ENCODE measurements at places on chromosomes 2 and 18.

DNA sequence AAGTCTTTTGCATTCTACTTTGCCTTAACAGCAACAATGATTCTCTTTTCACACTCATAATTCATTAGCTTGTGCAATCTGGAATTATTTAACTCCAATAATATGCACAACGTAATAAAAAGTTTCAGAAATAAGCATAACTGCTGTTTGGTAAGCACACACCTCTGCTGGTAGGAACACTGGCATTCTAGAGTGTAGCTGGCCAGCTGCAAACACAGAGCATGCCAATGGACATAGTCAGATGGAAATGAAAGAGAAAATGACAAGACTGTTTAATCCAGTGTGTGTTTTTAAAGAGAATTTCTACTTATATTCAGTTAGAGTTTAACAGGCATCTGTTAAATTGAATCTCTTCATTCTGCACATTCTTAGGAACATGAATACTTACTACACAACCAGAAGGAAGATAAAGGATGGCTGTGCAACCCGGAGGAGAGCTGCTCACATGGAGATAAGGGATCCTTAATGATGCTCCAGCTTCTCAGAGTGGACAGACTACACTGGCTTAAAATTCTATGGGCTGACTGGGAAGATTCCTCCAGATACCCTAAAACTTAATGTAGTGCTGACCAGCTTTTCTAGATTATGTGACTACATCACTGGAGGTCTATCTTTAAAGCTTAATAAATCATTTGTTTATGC is 94.6 kb upstream of the CHAC2 start:
- peak; percentile 9 for DNase-seq

- no peak for DNase-seq
Observed at GRCh38 chr2:143231254-143231645, 102.0 kb downstream of the ARHGAP15 start.

- no peak for DNase-seq
Observed at GRCh38 chr2:23083966-23084365, 301.0 kb upstream of the KLHL29 start.

GRCh38 chr2:127654838-127655175 is 8.9 kb downstream of the GPR17 start:
- DNase-seq: no peak

GRCh38 chr2:43100883-43101662 is 125.3 kb downstream of the ZFP36L2 start:
- DNase-seq: no peak

GRCh38 chr2:201007584-201007998 is 44.1 kb upstream of the ORC2 start:
- no peak for DNase-seq

GRCh38 chr18:58753976-58754375 is 82.7 kb downstream of the MALT1 start:
- no peak for DNase-seq

- DNase-seq: no peak
Observed at GRCh38 chr2:31388736-31389135, 25.8 kb downstream of the XDH start.

- DNase-seq: no peak
Observed at GRCh38 chr18:58046794-58047555, 2.9 kb downstream of the NEDD4L start.

- no peak for DNase-seq
Observed at GRCh38 chr18:69958422-69958821, 10.7 kb upstream of the CD226 start.

DNA sequence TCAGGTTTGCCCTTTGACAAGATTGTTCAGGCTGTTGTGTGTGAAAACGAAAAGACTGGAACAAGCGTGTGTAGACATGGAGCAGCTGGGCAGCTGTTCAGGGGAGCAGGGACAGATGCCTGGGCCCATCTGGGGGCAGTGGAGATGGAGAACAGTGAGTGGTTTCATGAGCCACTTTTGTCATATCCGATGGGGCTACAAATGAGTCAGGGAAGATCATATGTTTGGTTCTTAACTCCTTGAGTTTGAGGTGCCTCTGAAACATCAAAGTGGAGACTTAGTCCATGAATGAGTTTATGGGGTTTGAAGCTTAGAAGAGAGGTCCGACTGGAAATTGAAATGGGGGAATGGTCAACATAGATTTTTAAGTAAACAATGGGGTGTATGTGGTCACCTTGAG is 9.3 kb upstream of the PLB1 start:
- no peak for DNase-seq

DNA sequence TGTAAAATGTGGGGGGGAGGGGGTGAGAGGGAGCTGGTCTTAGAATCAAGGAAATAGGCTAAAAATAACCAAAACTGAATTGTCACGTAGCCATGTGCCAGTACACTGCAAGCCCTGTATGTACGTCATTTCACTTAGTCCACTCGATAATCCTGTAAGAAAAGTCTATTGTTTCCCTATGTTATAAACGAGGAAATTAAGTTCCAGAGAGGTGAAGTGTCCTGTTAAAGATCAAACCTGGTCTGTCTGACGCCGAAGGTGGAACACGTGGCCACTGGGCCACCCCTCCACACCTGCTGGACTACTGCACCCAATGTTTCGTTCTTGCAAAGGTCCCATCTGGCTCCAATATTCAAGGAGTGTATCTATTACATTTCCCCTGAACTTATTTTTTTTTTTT is 29.6 kb downstream of the TFCP2L1 start:
- no peak for DNase-seq

DNA sequence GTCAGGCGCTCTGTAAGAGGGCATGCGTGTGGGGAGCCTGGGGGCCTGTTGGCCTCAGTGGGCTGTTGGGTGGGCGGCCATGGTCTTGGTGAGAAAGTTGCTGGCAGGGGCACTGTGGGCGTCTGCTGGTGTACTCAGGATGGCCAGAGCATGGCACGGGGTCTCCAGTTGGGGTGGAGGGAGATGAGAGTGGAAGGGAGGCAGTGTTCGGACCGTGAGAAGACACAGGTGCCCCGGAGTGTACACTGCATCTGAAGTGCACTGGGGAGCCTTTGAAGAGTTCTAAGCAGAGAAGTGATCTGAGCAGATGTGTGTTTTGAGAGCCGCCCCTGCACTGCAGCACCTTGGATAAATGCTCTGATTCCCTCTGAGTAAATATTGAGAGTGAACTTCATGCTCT is 150.8 kb downstream of the LDLRAD4 start:
- no peak for DNase-seq

DNA sequence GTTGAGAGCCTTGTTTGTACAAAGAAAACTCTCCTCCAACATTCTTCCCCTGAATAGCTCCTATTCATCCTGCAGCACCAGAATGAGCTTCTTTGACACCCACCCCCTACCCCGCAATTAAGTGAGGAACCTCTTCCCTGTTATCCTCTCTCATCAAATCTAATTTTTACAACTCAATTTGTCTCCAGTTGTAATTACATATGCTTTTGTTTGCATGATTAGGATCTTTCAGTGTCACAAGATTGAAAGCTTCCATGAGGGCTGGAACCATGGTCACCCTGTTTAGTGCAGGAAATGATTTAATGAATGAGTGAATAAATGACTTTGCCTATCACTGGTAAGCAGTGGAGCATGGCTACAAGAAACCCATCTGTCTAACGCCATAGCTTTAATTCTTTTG is 334.6 kb upstream of the KLHL29 start:
- DNase-seq: no peak

DNA sequence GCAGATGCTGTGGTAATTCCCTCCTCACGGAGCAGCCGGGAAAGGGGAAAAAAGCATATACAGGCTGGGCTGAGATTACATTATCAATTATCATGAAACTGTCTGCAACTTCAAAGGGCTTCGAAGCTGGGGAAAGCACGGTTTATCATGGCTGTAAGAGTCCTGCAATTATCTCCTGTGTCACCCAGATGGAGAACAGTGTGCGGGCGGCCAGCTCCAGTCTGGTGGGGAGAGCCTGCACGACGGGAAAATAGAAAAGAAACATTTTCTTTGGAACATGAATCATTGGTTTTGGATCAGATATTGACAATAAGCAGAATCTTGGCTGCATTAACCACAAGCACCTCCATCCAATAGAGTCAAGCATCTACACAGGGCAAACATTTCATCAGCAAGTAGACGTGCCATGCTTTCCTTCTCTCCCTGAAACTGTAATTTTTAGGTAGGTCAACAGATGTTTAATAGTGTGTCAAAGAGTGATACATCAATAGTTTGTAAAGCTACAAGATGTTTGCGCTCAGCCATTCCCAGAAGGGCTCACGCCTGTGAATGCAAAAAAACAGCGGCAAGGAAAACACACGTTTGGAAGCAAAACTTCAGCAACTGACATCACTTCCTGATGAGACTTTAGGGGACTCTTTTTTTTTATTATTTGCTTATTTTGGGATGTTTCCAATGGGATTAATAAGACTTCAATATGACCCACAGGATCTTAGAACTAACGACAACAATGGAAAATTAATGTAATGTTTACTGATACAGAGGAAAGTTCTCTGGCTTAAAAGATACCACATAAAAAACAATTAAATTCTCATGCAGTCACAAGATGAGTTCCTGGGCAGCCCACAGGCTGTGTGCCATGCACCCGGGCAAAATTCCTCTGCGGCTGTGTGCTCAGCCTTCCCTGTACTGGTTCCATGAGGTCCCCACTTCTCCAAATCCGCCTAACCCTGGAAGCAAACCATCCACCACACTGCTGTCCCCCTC is 111.0 kb upstream of the SALL3 start:
- DNase-seq: no peak

- peak; percentile 14 for DNase-seq
Observed at GRCh38 chr2:98608962-98609604, 694 bp downstream of the UNC50 start.

DNA sequence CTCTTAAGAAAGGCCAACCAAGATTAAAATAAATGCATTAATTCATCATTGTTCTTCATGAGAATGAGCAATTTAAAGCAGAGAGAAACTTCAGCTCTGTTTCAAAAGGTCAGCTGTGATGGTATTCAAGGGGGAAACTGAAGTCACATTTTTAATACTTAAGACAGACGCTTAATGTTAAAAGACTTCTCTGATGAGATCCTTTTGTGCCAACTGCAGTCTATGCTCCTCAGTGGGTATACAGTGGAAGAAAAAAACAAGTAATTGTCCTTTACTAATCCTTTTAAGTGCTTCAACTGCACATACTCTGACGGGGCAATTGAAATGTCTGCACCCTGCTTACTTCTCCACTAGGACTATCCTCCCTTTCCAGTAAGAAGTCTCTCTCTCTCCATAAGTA is 309.7 kb downstream of the GULP1 start:
- no peak for DNase-seq

- DNase-seq: no peak
Observed at GRCh38 chr2:121066526-121066925, 218.5 kb downstream of the TFCP2L1 start.

DNA sequence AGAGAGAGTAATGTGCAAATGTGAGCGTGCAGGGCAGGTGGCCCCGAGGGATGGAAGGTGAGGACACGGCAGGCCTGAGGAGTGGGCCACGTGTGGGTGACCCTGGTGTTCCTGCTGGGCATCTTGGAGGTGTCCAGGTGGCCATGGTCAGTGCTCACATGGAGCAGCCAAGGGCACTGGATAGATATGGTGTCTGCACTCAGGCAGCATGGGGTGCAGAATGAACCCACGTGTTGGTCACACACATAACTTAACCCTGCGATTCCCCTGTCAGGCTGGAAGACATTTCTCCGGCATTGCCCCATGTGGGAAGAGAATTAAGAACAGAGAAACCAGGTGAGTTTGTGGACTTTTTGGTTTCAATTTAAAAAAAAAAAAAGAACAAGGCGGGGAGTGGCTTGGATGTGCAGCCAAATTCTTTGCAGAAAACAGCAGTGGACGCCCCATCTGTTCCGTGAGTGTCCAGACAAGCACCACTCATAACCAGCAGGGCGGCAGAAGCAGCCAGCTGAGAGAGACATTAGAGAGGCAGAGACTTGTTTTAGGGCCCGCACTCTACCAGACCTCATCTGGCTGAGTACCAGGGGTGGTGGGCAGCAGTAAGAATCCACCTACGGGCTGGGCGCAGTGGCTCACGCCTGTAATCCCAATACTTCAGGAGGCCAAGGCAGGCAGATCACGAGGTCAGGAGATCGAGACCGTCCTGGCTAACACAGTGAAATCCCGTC is 249.8 kb downstream of the ACKR3 start:
- no peak for DNase-seq

GRCh38 chr2:177852389-177852788 is 220.2 kb downstream of the PDE11A start:
- no peak for DNase-seq

DNA sequence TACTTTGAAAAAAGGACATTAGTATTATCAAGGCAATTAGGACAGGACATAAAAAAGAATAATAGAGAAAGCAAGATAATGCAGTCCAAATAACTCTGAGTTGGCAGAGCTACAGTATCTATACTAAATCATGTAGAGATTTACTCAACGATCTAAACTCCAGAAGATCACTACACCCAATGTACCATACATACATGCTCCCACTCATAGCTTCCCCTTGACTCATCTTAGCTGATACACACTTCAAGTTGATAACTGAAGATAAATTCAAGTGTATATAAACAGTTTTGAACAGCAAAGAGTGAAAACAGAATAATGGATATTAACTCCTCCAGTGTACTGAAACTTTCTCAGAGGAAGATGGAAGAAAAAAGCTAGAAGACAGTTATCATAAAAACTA is 78.5 kb downstream of the SESTD1 start:
- no peak for DNase-seq

- no peak for DNase-seq
Observed at GRCh38 chr2:45003579-45004551, 5.4 kb downstream of the SIX2 start.

GRCh38 chr2:240125742-240126141 is 10.4 kb downstream of the COPS9 start:
- DNase-seq: no peak

DNA sequence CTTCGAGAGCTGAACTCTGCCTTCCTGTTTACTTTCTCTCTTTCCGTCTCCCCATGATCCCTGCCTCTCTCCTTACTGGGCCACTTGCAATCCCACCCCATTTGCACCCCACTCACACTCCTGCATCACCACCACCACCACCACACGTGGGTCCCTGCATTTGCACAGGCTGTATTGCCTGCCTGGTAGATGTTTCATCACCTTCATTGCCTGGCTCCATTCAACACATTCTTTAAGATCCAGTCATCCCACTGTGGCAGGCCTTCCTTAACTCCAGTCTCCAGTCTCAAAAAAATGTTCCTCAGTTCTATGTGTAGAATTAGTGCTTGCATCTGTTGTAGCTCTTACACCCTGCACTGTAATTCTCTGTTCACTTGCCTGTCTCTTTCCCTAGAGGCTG is 13.9 kb downstream of the NOSTRIN start:
- peak; percentile 67 for DNase-seq

DNA sequence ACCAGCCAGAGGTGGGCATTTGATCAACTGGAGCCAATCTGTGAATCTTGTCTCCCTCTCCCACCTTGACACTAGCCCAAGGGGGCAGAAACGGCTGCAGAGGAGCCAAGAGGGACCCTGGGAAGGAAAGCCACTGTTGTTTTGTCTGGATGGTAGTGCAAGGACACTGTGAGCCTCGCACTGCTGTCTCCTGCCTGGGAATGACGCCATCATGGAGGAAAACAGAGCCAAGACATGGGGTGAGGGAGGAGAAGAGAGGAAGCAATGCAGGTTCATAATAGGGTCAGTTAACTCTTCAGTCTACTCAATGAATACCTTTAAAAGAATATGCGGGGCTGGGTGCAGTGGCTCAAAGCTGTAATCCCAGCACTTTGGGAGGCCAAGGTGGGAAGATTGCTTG is 231.1 kb upstream of the AGAP1 start:
- DNase-seq: no peak

- no peak for DNase-seq
Observed at GRCh38 chr2:118992740-118993391, 50.9 kb downstream of the MARCO start.
